ENCODE measurements at places on chromosomes 2 and 18.

GRCh38 chr2:238652771-238653157 lies 195.1 kb upstream of the TWIST2 start:
- DNase-seq, result no peak

GRCh38 chr2:200578778-200579177 lies 7.0 kb upstream of the AOX1 start:
- peak; percentile 32 for DNase-seq

GRCh38 chr2:176960736-176961520 lies 251.7 kb upstream of the HNRNPA3 start:
- DNase-seq, result no peak

DNA sequence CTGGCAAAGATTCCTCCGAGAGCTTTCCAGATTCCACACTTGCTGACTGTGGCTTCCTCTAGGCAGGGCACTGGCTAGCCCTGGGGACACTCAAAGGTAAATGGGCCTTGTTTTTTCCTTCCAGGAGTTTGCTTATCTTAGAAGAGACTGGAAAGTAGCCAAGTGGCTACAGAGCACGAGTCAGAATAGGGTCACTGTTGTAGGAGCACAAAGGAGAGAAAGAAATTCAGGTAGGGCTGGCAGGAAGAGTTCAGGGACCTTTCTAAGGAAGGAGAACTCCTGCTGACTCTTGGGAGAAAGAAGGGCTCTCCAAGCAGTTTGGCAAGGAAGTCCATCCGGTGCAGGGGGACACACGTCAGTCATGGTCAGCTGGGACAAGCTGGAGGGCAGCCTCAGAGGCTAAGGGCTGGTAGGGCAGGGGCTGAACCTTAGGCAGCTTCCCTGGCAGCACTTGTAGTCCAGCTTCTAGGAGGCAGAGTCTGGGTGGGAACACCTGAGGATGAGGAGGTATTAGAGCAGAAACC lies 39.5 kb downstream of the NIFK start:
- no peak for DNase-seq

DNA sequence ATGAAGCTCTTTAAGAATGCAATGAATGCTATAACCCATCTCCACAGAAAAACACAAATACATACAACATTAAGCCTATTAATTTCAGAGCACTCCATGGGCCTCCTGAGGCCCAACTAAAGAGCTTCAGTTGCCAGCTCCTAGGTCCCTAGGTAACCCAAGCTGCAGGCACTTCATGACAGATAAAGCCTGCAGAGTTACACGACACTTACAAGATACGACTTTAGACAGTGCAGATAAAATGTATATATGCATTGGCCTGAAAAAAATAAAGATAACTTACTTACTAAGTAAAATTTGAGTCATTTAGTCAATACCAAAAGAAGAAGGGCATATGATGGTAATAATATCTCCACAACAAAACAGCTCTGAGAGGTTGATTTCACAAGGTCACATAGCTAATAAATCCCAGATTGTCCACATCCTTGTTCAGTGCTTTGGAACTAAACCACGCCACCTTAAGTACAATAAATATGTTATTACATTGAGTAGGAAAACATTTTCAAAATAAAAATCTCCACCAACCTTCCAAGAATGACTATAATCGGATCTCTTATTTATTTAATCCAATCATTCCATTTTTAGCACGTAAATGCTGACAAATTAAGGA lies 3.4 kb downstream of the MAP4K3 start:
- no peak for DNase-seq

DNA sequence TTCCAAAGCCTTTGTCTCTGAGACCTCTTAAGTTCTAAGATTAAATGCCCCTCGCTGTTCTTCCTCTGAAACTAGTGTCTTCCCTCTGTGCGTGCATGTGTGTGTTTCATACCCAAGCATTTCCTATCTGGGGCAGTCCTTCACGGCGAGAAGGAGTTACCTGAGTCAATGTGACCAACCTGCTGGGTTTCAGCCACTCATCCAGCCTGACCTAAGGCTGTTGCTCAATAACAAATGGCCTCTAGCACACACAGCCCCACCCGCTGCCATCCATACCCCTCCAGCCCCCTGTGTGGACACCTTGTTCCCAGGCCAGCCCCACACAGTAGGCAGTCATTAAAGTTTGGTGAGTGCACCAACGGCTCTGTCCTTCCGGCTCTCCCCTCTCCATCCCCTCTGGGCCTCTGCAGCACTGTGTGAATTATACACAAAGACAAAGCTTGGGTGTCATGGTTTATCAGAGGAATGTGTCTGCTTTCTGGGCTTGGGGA lies 53.8 kb upstream of the FOSL2 start:
- DNase-seq, result no peak

- no peak for DNase-seq
Observed at GRCh38 chr2:1052771-1053191, 102.1 kb downstream of the SNTG2 start.

- DNase-seq, result no peak
Observed at GRCh38 chr2:218343591-218343990, 13.1 kb upstream of the CATIP start.

DNA sequence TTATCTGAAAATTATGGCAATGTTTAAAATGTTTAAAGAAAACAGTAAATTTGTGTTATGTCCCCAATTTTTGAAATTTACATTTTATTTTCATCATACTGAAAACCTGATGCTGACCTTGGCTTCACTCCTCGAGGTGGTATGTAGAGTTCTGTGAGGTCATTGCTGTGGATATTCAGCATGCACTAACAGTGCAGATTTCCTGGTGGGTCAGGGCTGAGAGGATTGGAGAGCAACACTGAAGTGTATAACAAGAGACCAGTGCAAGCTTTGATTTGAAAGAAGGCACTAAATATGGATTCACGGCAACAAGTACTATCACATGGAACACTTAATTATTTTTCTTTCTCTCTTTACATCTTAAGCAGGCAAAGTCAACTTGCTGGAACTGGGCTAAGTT lies 134.1 kb downstream of the SLC8A1 start:
- no peak for DNase-seq
